Central memory CD4-positive, alpha-beta T cell (primary cell): ENCODE measurements at places on chromosomes 3 and 15.

- DNase-seq = peak; percentile 88
Observed at GRCh38 chr3:68057637-68058320, 403.4 kb upstream of the SUCLG2 start.

DNA sequence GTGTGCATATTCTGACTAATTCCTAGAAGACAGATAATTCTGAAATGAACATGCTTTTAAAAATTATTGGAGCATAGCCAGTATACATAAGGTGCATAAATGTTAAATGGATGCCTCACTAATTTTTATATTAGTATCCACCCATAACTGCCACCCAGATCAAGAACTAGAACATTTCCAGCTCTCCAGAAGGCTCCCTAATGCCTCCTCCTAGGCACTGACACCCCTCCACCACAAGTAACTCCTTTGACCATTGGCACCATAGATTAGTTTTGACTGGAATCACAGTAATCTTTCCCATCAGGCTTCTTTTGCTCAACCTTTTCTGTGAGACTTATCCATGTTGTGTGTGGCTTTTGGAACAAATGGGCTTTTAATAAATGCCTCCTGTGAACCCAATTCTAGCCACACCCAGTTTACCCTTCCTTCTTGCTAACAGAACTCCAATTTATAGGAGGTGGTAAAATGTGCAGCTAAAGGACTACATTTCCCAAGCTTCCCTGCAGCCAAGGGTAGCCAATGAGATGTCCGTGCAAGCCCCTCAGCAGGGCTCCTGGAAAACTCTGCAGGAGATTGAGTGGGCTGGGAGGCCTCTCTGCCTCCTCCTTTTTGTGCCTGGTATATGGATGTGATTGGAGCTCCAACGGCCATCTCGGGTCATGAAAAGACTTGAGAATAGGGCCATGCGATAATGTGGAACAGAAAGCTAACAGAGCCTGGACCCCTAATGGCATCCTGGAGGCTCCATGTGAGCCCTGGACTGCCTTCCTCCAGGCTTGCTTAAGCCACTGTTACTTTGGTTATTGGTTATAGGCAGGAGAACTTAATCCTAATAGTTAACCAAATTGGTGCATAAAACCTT, 322.6 kb upstream of the TLE3 start:
- no peak for DNase-seq

DNA sequence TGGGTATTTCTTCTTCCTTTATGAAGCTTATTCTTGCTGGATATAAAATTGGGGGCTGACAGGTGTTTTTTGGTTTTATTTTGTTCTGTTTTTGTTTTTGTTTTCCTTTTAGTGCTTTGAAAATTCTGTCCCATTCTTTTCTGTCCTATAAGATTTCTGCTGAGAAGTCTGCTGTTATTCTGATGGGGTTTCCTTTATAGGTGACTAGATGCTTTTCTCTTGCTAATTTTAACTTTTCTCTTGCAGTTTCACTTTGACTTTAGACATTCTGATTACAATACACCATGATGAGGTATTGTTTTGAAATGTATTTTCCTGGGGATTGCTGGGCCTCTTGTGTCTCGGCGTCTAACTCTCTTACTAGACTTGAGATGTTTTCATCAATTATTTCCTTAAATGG, 22.8 kb downstream of the TTC14 start:
- DNase-seq = no peak

- no peak for DNase-seq
Observed at GRCh38 chr15:44275150-44275830, 13.2 kb upstream of the GOLM2 start.

GRCh38 chr15:72063186-72063585, 54.8 kb downstream of the MYO9A start:
- DNase-seq = no peak

DNA sequence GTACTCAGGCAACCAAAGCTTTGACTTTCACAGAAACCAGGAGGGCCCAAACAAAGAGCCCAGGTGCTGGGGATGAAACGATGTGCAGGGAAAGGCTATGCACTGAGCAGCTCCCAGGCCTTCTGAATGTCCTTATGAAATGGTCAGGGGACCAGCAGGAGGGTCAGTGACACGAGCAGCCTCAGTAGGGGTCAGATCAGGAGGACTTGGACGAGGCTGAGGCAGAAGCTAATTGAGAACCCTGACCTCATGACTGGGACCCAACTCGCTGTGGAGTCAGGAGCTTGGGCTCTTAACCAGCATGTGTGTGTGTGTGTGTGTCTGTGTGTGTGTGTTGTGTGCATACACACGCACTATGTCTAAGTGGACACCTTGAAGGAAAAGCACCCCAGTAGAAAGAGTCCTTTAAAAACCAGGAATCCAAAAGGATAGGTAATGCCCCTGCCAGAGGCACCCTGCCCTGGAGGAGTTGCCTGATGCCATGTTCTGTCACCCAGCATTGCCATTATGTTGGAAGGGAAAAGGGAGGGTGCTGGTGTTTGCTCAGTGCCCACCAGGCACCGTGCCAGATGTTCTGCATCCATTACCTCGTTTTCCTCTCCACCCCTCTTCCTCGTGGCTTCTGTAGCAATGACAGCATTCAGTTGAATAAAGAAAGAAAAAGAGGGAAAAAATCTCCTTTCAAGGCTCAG, 50.9 kb downstream of the CORO2B start:
- DNase-seq = no peak

GRCh38 chr3:141725036-141725435, 13.1 kb upstream of the RNF7 start:
- no peak for DNase-seq

DNA sequence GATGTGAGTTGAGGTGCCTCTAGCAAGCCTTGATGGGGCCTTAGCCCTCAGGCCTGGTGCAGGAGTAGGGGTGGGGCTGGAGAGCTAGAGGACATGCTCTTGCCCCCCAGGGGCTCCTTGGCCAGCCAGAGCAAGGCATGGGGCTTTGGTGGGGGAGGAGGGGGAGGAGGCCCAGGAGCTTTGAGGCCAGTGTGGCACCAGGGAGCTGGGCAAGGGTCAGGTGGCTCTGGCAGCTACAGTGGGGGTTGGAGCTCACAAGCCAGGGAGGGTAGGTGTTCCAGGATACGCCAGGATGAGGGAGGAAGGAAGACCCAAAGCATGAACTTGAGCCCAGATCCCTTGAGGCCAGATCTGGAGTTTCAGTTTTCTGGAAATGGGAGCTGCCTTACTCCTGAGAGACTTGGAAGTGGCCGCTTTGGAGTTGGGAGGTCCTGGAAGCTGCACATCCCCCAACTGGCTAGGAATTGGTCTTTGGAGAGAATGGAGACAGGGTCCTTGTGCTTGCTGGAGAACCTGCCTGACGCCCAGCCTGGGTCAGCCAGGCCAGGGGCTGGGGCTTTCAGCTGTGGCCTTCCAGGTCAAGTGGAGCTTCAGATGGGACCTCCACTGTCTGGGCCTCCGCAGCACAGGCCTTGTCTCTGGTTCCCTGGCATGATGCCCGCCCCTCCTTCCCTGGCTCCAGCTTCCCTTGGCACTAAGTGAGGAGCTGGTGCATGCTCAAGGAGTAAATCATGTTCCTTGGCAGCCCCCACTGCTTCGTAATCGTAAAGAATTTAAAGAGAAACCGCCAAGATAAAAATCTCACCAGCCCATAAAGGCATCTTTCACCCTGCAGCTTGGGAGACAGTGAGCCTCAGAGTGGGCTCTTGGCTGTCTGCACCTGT, 8.7 kb downstream of the SEMA3F start:
- DNase-seq = no peak

DNA sequence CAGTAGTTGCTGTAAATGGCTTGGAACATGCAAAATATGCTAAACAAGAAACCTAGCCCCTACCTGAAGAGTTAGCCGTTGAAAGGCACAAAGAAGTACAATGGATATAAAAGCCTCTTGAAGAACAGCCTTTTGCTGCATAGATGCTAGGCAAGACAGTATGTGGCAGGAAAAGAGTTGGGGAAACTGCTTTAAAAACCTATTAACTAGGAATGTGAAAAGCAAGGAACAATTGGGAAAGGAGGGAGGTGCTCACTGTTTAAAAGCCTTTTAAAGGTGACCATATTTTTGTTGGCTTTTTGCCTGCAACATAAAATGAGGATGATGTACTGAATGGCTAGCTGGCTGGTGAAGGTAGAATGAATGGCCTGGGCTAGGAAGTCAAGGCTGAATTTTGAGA, 24.5 kb upstream of the SOX2 start:
- no peak for DNase-seq

DNA sequence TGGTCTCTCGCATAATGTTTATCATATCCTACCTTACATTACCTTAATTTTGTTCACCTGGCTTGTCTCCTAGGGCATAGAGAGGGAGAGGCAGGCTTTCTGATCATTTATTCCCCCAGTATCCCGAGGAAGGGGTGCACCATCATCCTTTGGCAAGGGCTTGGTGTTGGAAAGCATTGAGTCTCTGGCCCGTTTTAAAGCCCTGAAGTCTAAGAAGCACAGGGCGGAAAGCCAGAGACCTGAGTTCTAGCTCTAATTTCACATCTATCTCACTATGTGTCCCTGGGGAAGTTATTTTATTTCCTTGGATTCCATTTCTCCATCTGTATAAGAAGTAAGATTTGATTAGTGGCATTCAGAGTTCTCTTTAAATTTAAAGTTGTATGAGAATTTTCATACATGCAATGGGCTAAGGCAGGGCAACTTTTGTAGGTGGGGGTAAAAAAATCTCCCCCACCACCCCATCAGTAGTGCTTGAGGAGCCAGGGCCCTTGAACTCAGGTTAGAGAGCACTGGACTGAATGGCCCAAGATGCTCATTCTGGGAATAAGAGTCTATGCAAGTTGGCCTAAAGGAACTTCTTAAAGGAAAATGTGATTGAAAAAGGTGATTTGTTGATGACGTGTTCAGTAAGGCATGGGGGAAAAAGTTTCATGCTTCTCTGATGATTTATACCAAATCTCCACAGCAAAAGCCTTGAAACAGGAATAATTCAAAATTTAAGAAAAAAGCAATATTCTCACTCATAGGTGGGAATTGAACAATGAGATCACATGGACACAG, 10.1 kb downstream of the TMC3 start:
- DNase-seq = no peak
